ENCODE measurements at places on chromosomes 6 and 20.

- no peak for DNase-seq
Observed at GRCh38 chr6:15239616-15240364, 6.1 kb upstream of the JARID2 start.

DNA sequence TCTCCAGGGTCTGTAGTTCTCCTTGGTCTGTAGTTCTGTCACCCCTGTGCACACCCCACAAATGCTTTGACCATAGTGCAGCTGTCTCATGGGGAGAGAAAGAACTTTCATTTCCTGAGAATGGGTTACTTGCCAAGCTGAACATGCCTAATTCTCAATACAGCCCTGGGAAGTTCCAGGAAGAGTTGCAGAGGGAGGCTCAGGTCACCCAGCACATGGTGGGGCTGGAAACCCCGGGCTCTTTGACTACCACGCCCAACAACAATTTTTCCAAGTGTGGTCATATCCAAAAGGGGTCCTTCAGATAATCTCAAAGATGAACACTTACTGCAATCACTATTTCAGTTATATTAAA lies 2.2 kb upstream of the PTPRA start:
- no peak for DNase-seq

GRCh38 chr6:39929039-39929732 lies 5.1 kb downstream of the MOCS1 start:
- no peak for DNase-seq

DNA sequence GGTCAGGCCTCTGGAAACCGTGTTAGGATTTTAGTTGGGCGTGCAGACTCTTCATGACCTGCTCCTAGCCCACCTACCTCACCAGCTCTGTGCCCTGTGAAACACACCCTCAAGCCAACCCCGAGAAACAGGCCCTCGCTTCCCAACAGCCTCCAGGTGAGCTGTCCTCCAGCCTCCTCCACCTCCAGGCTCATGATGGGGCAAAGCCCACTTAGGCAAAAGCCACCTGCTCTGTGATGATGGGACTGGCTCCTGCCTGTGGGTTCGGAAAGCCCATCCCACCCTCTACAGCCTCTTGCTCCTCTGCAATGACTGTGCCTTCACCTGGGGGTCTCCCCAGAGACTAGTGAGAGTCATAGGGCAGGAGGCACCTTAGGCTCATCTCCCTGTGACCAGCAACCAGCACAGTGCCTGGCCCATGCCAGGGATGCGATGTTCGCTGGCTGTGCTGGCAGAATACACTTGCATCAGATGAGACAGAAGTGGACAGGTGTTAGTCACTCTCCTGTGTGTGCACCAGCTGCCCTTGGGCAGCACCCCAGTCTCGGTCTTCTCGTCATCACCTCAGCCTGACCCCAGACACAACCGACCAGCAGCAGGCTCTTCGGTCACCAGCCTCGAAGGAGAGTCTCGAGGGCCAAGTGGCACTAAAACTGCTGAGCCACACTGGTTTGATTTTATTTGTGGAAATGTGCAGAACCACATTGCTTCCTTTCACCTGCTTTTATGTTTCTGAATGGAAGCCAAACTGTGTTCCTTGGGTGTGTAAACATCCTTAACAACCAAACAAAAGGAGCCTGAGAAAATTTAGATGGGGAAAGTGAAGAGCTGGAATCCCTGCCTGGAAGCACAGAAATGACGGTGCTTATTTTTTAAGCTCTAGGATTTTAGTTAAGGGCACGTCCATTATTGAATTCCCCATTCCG lies 10.7 kb downstream of the PXDC1 start:
- no peak for DNase-seq

GRCh38 chr6:7974565-7974937 lies 64.0 kb upstream of the TXNDC5 start:
- no peak for DNase-seq

DNA sequence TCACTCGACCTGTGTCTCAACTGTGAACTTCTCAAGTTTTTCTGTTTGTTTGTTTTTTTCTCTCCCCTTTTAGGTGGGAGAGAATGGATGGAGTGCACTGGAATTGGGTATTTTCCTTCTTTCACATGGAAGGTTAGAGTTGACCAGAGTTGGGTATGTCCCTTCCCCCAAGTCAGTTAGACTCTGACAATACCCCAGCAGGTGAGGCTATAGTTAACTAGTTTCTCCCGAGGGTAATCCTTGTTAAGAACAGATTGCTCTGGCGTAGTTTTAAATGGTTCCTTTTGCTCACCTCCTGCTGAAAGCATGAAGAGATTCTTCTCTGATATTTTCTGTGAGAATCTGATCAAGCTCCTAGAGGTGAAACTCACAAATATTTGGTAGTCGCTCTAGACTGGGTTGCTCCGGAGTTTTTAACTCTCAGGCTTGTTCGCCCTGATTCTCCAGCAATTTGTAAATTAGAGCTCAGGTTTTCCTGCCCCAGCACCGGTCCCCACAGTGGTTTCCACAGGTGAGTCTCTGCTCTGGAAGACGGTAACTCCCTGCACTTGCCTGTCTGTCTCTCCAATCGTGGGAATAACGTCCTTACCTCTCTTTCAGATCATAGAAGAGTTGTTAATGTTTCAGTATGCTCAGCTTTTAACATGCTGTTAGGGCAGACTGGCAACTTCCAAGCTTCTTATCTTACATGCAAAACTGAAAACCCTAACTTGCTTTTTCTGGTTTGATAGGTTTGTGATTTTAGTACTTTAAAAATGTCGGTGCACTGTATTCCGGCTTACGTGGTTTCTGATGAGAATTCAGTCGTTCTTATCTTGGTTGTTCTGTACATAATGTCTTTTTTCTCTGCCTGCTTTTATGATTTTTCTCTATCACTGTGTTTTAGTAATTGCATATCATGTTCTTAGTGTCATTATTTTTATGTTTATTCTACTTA lies 111.2 kb upstream of the HIVEP1 start:
- DNase-seq, result no peak

DNA sequence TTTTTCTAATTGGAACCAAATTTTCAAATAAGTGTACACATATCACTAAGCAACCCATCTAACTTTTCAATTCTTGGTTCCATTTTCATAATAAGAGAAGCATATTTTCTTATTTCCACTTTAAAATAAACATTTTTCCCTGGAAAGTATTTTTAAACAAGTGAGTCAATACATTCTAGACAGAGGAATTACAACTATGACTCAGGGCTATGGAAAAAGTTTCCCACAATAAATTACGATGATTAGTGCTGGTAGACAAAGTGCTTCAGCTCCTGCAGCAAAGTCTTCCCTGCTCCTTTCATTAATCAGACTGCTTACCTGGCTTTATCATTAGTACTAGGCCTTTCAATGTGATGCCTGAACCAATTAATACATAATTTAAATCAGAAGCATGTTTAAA lies 322.5 kb downstream of the HACE1 start:
- no peak for DNase-seq

DNA sequence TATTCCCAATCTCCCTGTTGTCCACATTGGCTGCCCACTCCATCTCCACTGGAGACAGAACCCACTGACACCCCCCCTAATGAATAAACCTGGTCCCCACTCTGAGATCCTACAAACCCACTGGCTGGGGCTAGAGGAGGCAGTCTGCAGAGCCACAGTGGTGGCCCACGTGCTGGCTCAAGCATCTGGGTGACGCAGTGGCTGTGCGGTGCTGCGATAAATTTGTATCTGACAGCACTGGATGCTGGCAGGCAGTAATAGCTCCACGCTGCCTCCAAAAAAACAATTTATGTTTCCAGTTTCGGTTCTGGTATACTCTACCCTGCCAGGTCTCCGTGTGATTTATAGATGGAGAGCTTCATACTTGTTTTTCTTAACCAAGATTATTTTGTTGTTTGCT lies 87.1 kb upstream of the SYNDIG1 start:
- DNase-seq, result peak; percentile 11

- no peak for DNase-seq
Observed at GRCh38 chr20:1870792-1871550, 24.2 kb upstream of the SIRPA start.

DNA sequence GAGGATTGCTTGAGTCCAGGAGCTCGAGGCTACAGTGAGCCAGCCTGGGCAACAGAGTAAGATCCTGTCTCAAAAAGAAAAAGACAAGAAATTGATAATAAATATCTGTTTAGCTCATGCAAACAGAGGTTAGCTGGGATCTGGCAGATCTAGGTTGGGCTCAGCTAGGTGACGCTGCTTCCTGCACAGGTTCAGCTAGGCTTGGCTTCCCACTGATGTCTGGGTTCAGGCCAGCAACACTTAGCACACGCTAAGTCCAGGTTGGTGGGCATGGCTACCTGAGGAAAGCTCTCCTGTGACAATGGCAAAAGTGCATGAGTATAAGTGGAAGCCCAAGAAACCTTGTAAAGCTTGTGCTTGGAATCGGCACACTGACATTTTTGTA lies 48.7 kb downstream of the RIN2 start:
- DNase-seq, result no peak

- DNase-seq, result peak; percentile 53
Observed at GRCh38 chr6:87155842-87156815, 764 bp downstream of the ZNF292 start.

- DNase-seq, result no peak
Observed at GRCh38 chr6:95240514-95240913, 336.8 kb upstream of the MANEA start.

- DNase-seq, result no peak
Observed at GRCh38 chr6:12116264-12116800, 104.2 kb downstream of the HIVEP1 start.

DNA sequence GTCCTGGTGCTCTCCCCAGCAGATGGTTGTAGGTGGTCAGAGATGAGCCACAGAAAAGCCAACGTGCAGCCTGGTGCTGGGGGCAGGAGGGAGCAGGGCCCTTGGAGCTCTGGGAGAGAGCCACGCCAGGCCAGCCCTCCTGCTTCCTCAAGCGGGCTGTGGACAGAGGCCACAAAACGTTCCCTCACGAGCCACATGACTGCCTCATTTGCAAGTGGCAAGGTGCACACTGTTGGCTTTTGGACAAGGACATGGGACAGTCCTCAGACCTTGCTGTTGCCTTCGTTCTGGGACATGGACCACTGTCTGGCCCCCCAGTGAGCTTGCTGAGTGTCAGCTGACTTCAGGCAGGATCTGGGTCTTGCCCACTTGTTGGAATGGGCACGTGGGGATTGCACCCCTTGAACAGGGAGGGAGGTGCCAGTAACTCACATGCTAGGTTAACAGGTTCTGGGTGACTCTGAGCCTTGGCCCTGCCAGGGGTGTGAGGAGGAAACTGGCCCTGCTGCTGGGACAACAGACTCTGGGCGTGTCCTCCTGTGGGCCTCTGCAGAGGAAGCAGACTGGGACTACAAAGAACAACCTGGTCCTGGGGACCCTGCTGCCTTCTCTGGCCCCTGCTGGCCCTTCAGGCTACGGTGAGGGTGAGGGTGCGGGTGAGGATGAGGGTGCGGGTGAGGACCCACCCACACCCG lies 2.6 kb downstream of the SLCO4A1 start:
- no peak for DNase-seq

GRCh38 chr20:316316-317068 lies 8.9 kb upstream of the SOX12 start:
- no peak for DNase-seq

- DNase-seq, result no peak
Observed at GRCh38 chr20:6680441-6680840, 87.0 kb upstream of the BMP2 start.

Measured in head of caudate nucleus (tissue), 42 donors.